Activated CD4-positive, alpha-beta T cell treated with anti-CD3 and anti-CD28 coated beads for 36 hours (primary cell): ENCODE measurements at places on chromosomes 7 and 10.

DNA sequence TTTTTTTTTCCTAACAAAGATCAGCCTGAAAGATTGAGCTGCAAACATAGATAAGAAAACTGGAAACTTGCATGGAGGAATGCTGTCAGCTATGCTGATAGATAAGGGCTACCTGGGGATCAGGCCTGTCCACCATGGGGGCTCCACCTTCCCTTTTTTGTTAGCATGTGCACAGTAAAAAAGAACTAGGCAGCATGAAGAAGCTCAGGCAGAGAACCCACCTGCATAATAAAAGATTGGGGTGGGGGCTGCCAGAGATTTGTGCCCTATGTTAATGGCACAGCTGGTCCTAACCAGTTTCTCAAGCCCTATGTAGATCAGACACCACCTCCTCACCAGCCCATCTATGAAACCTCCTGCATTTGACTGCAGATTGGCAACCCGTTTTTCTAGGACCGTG, 45.4 kb upstream of the CACNB2 start:
- no peak for DNase-seq

- DNase-seq: no peak
Observed at GRCh38 chr7:1425292-1426136, 33.8 kb downstream of the MICALL2 start.

- DNase-seq: no peak
Observed at GRCh38 chr7:27398851-27399250, 156.2 kb downstream of the EVX1 start.

- no peak for DNase-seq
Observed at GRCh38 chr7:67786021-67786420, 789.4 kb downstream of the TYW1 start.

DNA sequence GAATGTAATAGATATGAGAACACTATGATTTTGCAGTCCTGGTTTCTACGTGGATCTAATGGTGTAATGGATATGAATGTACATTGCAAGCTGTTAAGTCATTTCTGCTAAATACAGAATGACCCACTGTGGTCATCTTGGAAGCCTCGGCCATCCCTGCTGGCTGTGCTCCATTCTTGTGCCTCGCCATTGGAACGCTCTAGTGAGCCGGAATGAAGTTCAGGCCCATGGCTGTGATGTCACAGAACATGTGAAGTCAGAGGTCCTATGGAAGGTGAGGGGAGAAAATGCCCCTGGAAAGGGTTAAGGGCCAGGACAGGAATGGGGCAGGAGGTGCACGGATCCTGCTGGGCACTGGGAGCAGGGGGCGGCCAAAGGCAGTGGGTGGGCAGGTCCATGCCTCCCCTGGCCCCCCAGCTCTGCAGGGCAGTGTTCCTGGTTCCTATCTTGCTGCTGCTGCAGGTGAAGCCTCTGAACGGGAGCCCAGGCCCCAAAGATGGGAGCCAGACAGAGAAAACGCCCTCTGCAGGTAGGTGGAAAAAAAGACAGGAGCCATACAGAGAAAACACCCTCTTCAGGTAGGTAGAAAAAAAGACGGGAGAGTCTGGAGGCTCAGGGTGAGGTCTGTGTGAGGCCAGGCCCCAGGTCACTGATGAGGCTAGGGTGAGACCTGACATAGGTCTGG, at the start of gene LLCFC1:
Gene LLCFC1, plus strand, starts transcription at position 259 of the 685 bp plus-strand sequence. Its CDS starts 138 bp downstream, at position 397.
- peak; percentile 24 for DNase-seq

GRCh38 chr7:114645451-114645850, 230.8 kb downstream of the FOXP2 start:
- DNase-seq: no peak

DNA sequence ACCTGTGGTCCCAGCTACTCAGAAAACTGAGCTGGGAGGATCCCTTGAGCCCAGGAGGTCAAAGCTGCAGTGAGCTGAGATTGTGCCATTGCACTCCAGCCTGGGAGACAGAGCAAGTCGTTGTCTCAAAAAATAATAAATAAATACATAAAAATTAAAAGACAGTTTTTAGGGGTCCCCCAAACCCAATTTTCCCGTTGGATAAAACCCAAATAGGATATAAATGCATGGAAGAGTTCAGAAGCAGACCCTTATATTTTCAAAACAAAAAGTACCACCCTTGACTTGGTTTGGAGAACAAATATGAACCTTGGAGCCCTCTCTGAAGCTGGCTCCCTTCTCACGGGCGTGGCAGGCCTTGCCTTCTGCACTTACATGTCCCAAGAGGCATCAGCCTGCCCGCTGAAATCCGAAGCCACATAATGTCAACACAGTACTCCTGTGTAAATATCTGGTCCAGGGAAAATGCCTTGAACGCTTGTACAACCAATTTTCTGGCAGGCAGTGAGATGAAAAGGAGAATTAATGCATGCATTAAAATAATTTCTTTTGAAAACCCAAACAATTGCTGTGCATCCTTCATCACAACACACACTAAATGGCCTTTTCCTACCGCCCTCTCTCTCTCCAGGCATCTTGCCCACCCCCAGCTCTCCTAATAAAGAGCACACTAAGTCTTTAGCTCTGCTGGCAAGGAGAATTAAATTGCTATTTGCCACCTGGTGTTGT, 46.4 kb upstream of the PARD3 start:
- DNase-seq: no peak

DNA sequence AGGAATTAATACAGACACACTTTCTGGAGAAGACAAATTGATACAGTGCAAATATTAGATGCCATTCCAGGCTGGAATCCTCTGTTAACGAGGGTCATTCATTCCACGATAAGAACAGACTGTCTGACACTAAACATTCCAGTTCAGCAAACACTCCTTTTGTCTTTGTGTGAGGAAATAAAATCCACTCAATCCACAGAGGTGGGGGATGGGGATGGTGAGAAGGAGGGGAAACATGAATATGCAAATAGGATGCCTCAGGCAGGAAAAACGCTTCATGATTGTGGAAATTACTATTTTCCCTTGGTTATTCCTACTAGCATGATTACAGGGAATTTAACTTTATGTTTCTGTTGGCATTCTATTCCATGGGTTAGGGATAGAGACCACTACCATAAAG, 196.9 kb upstream of the CDCA7L start:
- no peak for DNase-seq

- DNase-seq: no peak
Observed at GRCh38 chr7:121323515-121324302, 5.1 kb upstream of the WNT16 start.

DNA sequence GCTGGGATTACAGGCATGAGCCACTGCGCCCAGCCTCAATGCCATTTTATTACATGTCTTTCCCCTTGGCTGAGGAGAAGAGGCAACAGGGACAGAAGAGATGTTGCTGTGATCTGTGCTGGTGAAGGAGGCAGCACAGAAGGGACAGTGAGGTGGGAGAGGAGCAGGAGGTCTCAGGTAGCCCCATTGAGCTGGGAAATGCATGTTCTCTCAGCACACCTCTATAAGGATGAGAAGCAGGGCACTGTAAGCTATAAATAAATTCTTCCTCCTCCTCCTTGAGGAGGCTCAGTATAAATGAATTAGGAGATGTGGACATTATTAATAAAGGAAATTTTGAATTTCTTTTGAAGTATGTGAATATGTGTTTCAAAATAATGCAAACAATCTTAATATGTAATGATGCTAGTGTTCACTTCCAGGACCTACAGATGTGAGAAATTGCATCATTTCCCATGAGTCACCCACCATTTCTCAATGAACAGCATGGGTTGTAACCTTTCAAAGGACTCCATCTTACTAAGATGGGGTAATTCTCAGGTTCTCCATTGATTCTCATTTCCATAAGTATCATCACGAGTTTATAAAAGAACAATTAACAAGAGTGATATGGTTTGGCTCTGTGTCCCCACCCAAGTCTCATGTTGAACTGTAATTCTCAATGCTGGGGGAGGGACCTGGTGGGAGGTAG, 88.9 kb upstream of the ODAD2 start:
- DNase-seq: peak; percentile 22

DNA sequence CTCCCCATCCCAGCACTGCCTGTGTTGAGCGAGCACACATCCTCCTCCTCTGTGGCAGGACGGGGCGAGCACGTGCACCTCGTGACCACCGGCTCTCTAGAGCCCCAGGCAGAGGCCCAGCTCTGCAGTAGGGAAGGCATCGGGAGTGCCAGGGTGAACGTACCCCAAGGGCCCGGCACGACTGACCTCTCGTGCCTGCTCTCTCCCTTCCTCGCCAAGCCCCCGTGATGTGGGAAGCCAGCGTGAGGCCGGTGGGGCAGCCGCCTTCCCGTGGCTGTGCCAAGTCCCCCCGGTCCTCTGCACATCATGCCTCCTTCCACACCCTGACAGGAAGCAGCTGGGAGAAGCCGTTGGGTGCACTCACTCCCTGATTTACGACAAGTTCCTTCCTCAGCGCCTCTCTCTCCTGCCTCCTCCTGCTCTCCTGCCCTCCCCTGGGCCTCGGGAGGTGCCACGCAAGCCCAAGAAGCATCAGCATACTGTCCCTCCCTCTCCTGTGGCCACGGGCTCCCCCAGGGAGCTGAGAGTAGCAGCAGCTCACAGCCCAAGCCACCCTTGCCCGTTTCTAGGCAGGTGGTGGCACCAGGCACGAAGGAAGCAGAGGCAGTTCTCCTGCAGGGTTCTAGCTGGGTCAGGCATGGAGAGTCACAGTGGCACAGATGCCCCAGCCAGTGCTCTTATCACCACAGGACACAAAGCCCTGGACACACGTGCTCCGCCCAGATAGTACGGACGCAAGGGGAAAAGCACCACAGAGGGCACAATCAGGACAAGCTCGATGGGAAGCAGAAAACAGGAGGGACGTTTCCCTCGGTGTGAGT, 47.0 kb downstream of the AMZ1 start:
- DNase-seq: peak; percentile 31

DNA sequence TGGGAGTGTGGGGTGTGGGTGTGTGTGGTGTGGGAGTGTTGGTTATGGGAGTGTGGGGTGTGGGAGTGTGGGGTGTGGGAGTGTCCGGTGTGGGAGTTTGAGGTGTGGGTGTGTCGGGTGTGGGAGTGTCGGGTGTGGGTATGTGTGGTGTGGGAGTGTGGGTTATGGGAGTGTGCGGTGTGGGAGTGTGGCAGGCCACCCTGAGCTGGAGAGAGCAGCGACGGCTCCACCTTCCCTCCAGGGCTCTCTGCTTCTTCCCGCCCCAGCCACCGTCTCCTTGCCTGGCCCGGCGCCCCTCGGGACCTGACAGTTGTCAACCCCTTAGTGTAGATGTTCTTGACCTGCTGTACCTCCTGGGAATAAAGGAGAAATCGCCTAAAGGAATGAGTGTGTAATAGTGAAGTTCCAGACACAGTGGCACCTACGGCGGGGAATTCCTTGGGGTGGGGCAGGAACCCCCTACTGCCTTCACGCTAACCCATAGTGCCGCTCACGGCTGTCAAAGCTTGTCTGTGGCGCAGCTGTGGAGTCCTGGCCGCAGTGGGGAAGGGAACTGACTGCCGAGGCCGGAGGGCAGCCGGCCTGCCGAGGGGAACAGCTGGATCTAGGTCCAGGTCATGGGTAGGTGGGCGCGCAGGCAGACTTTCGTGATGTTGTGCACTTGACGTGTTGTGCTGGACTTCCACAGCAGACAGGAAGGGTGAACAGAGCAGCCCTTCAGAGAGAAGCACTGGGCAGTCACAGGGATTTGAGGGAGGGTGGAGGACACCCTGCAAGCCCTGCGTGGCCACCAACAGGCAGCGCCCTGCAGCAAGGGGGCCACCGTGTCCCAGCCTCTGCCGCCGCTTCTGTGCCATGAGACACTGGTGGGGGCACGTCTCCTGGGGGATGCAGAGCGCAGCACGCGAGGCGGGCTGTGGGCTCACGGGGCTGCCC, 49.0 kb upstream of the EN2 start:
- no peak for DNase-seq

GRCh38 chr10:5291501-5292195, 73.1 kb upstream of the UCN3 start:
- DNase-seq: peak; percentile 72

GRCh38 chr7:2639695-2640481, 8.1 kb downstream of the TTYH3 start:
- no peak for DNase-seq

DNA sequence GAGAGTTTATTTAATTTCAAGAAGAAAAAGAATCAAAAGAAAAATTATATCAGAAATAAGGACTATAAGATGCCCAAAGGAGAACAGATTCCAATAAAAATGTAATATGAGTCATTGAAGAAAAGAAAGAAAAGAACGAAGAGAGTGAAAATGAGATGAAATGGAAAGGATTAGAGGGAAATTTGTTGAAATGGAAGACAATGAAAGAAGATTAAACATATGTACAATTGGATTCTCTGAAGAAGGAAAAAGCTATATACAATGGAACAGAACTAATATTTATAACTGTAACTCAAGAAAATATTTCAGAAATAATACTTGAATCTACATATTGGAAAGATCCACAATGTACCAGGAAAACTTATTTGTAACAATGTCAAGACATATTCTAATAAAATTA, 25.1 kb upstream of the UPP1 start:
- DNase-seq: no peak

DNA sequence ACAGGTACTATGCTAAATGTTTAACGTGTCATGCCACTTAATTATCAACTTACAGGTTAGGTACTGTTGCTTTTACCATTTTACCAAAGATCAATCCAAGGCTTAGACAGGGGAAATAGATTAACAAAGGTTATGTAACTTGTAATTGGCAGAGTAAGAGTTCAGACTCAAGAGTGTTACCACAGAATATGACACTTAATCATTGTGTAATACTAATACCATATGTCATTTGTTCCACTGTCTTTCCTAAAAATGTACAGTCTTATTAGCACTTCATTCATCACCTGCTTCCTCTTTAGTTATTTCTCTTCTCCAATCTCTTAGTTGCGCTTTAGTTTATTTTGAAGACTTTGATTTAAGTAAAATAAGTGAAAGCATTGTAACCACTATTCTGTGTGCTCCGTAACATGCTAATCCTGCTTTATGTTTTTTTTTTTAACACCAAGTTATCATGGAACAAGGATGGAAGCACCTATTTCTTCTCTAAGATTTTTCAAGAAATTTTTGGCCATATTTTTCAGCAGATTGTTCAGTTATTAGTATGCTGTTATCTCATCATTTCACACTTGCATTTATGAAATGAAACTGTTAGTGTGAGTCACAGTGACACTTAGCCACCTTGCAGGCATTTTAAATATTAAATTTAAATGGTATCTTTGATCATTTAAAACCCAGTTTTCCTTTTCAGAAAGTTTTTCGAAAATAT, 197.3 kb downstream of the PHF14 start:
- DNase-seq: no peak

DNA sequence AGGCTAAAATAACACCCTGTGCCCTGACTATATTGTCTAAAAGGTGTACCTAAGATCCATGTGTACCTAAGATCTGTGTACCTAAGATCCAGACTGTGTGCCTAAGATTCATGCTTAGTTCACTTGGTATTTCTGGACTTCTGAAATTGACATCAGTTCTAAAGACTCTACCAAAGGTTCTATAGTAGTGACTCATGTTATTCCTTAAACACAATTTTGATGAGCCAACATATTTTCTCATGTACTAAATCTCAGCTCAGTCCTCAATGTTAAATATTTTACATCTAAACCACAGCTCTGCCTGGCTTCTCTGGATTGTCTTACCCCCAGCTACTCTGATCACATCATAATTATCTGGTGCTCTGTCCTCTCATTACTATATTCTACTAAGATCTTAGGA, 802.3 kb upstream of the SORCS1 start:
- no peak for DNase-seq
